Stimulated activated CD8-positive, alpha-beta memory T cell treated with anti-CD3 and anti-CD28 coated beads, Interleukin-2, amount 100 ng/mL, for 48 hours (primary cell): ENCODE measurements at places on chromosomes 6 and 20.

DNA sequence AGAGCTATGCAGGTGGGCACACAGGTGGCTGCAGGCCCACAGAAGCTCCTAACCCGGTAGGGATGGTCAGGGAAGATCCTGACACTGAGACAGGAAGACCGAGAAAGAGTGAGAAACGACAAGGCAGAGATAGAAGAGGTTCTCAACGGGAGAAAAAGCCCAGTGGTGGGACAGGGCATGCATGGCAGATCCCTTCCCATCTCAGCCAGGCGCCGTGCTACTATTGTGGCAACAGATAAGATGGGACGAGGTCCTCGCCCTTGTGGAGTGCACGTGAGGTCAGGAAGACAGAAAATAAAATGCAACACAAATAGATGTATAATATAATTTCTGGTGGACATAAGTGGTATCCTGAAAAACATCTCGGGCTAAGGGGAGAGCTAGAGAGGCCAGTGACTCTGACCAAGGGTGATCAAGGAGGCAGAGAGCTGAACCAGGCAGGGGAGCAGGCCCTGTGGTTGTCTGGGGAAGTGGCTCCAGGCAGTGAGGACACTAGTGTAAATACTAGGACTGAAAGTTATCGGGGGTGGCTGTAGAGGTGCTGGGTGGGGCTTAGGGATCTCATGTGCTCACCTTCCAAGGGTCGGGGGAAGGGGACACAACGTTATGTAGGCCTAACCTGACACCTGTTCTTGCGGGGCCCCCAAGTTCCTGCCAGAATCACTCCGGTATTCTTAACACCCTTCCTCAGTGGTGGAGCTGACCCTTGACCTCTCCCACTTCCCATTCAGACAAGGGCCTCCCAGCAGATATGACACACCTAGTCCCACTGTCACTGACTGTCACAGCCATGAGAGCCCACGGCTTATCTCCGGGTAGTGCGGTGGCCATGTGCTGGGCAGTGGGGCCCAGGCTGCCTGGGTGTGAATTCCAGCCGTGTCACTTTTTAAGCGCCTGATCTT lies 1.0 kb downstream of the SRXN1 start:
- no peak for DNase-seq

GRCh38 chr6:4402477-4402976 lies 267.2 kb upstream of the ECI2 start:
- DNase-seq: no peak

DNA sequence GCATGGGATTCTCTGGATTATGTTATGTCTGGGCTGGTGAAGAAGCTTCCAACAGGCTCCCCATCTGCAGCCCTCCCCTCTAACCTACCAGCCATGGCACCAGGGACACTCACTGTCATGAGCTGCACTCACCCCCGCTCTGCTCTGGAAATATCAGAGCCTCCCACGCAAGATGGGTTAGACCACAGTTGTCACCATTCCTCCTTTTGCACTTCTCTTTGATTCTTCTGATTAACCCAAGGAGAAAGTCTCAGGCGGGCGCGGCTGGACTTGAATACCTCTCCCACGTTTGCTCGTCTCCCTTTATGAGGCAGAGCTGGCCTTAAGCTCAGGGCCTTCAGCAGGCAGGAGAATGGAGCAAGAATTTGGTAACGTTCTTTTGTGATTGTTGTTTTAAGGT lies 128.1 kb downstream of the CEBPB start:
- peak; percentile 26 for DNase-seq

- no peak for DNase-seq
Observed at GRCh38 chr20:62832951-62833391, 16.1 kb downstream of the COL9A3 start.

GRCh38 chr20:20518263-20518662 lies 150.4 kb downstream of the INSM1 start:
- no peak for DNase-seq

DNA sequence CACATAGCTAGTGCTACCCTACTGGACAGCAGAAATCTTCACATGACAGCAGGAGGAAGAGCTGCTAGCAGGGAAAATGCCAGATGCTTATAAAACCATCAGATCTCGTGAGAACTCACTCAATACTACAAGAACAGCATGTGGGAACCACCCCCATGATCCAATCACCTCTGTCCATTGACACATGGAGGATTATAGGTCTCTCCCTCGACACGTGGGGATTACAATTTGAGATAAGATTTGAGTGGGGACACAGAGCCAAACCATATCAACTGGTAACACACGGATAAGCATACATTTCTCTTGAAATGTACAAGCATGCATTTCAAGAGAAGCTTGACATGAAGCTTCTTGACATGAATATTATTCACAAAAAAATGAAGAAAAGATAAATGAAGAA lies 64.1 kb downstream of the MMS22L start:
- no peak for DNase-seq

DNA sequence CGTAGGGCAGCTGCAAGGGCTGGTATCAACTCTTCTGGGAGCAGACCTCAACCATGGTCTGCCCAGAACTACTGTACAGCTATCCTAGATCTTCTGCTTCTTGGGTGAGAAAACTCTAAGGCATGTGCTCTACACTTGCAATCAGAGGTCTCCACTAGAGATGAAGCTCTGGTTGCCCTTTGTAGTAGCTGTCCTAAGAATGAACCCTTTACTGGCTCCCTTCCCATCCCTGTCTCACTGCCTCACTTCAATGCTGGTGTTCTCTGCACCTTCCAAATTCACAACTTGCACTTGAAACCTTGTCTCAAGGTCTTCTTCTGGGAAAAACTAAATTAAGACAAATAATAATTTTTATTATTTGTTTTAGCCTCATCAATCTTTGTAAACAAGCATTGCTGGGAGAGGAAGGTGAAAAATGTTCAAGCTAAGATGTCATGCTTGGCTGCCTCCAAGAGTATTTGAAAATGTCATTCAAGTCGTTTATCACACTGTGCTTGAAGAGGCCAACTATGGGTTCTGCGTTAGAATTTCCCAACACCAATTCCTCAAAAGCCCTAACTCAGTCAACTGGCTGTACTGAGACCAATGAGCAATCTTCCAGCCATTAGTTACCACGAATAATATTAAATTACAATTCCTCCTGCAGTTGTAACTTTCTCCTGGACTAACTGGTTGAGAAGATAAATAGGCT lies 255.7 kb upstream of the PRND start:
- DNase-seq: no peak

DNA sequence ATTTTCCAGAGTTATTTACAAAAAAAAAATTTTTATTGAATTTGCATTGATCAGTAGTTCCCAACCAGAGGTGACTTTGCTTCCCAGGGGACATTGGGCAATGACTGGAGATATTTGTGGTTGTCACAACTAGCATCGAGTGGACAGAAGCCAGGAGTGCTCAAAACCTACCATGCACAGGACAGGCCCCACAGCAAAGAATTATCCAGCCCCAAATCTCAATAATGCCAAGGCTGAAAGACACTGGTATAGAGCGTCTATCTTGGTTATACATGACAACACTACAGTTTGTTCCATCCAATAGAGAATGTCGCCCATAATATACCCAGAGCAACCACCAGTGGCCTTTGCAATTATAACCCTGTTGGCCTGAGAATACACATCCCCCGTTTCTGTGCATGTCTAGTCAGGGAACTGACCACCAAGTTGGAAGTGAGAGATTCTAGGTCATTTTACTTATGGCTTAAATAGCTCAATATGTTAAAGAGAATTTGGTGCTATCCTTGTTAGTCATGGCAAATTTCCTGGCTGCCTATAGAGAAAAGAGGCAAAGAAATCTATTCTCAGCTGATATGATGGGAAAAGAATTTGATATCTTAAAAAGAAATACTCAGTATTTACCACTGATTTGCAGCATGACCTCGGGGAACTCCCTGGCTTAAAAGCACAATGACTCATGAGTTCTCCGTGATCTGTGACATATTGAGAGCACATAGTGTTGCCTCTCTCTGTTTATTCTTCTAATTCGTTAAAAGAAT lies 76.0 kb upstream of the ADTRP start:
- no peak for DNase-seq

- no peak for DNase-seq
Observed at GRCh38 chr20:53828088-53828681, 234.5 kb upstream of the ZNF217 start.

DNA sequence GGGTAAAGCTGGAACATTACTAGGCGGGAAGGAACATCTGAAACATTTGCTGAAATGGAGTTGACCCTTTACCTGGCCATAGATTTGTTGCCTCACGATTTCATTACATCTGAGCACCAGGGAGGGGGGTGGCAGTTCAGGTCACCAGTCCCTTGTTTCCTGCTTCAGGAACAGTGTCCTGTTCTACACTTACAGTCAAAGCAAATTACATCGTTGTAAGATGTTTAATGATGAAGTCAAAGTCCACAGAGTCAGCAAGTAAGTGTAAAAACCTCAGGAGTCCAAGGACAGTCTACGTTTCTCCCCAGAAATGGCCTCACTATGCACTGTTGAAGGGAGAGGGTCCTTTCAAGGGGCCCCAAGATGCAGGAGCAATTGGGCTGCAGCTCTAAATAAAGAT lies 8.9 kb upstream of the MICB start:
- DNase-seq: no peak

DNA sequence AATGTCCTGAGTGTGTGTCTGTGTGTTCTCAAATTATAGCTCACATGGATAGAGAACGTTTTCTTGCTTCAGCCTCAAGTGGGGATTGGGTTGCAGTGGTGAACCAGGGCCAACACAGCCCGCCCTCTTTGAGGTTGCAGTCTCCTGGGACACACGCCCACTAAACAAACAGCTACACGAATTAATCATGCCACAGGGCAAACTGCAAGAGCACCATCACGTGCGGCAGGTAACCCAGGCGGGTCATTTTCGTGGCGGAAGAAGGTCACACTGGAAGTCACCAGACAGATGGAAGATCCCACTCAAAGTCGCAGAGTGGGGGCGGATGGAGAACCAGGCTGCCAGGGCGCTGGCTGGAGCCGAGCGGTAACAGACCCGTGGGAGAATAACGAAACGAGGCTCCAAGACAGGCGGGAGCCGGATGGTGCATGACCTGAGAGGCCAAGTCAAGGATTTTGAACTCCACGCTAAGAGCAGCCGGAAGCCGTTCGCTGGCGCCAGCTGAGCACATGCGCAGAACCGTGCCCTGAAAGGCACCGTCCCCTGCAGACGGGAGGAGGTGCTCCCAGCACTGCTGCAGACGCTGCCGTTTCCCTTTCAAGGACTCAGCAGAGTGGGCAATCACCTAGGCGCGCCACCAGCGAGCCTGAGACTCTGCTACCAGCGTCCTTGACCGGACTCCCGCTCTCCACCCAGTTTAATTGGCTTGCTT lies 10.7 kb downstream of the DLL1 start:
- DNase-seq: no peak

DNA sequence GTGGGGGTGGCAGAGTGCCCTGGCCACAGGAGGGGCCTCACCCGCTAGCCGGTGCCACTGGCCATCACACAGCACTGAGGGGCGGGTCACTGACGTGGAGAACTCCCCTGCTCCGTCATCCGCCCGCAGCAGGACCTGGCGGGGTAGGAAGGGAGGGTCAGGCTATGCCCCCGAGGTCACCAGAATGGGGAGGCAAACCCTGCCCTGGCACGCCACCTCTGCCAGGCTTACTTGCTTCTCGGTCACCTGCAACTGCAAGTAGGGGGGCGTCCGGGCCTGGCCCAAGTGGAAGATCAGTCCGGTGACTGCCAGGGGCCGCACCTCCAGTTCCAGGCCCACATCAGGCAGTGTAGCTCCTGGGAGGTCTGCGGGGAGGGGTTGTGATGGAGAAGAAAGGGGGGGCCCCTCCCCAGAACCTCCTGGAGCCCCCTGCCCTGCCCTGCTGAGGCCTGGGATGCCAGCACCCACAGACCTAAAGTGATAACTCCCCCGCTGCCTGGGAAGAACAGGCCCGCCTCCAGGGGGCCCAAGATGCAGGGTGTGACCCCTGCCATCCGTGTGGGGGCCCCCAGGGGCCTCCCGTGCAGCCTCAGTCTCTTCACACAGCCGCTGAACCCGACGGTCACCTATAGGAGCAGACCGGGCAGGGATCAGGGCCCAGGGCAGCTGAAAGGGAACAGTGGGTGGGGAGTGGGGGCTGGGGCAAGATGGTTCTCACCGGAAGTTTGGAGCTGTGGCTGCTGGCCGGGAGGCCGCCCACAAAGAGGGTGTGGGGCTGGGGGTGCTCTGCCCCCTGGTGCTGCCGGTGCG lies 7.4 kb downstream of the ADRM1 start:
- DNase-seq: no peak

DNA sequence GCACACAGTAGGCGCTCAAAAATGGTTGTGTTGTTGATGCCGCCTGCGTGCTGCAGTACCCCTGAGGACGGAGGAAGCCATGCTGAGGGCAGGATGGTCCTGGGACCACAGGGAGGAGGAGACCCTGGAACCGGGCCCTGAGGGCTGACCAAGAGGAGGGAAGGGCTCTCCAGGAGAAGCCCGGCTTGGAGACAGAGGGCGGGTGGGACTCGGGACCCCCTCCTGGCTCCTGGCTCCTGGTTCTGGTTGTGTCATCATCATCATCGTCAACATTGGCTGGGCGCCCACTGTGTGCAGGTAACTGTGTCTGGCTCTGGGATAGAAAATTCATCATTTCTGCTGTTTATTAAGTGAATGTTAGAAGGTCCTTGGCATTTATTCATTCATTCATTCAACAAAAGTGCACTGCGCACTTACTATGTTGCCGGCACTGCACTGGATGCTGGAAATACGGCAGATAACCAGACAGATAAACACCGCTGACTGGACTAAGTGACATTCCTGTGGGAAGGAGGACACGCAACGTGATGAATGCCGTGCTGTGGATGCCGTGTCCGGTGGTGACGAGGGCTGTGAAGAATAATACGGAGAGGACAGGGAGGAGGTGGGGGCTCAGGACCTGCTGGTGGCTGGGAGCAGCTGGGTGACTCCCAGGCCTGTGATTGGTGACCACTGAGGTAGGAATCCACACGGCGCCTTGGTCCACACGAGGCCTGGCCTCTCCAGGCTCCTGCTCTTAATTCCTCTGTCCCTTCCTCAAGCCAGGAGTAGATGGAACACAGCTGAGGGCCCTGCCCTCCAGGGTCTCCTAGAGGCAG lies 35.3 kb downstream of the SPDEF start:
- DNase-seq: no peak

DNA sequence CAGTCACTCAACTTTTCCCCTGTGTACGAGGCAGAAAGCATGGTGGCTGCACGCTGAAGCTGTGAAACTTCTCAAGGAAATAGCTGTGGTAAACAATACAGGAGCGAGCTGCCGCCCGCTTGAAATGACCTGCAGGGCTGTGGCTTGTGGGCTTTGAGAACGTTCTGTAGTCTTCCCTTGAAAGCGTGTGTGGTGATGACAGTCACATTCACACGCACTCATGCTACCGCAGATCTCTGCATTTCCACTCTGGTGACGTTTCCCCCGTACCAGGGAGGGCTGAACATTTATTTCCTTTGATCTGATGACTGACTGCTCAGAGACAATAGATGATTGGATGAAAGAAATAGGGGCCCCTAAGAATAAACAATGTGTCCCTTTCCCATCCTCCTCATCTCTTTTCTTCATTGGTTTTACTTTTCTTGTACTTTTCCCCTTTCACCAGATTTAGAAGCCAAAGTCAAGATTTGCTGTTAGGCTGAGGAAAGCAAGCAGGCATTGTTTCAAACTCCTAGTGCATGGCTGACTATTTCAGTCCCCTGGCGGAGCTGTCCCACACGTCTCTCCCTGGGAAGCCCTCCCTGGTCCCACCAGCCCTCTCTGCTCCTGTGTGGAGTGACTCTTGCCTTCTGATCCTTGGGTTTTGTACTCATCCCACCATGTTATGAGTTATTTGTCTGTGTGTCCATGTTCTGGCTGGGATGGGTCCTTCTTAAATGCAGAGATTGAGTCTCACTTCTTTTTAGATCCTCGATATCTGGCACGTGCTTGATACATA lies 3.9 kb downstream of the SYTL3 start:
- DNase-seq: peak; percentile 69
